Ovary (tissue), 10 donors: ENCODE measurements at places on chromosomes 1 and 21.
A peak's percentile ranks its signal among the peaks of the same experiment; 100 is the strongest.

GRCh38 chr1:9284061-9284460, 8.6 kb upstream of the SPSB1 start:
- no peak for DNase-seq

- no peak for DNase-seq
Measured at GRCh38 chr1:115199416-115200132, 110.3 kb upstream of the TSPAN2 start.

GRCh38 chr1:117093870-117094621, 27.5 kb downstream of the TRIM45 start:
- no peak for DNase-seq

GRCh38 chr1:197180252-197180878, 33.9 kb upstream of the ASPM start:
- DNase-seq: no peak

DNA sequence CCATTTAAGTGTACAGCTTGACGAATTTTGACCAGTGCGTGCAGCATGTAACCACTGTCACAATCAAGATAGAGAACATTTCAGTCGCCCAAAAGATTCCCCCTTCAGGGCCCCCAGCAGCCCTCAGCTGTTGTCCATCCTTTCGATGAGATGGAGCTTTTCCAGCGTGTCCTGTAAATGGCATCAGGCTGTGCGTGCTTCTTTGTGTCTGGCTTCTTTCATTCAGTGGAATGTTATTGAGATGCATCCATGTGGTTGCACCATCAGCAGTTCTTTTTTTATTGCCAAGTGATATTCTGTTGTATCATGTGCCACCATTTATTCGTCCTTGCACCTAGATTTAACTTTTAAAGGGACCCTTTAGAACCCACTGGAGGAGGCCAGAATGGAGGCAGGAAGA, 21.9 kb downstream of the UBE2Q1 start:
- no peak for DNase-seq

DNA sequence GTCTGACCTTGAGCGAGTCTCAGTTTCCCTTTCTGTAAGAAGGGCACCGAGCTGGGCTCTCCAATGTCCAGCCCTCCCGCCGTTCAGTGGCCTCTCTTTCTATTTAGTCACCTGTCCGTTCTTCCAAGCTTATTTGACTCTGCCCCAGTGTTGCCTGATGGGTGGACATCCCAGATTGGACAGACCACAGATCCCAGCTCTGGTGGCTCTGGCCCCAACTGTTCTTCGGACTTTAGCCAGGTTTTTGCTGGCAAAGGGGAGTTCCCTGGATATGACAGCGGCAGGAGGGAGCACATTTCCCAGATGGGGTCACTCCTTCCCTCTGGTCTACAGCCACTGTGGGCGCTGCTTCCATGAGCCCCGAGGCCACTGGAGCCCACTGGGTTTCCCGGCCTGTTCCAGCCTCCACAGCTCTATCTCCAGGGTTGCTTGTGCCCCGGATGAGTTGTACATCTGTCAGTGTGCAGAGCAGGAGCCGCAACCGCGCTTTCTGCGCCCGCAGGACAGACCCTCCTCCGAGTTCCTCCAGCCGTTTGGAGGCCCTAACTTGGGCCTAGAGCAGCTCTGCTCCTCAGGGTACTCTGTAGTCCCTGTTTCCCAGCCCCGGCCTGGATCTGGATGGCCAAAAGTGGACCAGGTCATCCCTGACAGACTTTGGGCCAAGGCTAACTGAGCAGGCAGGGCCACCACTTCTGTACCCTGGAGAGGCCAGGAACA, 3.8 kb downstream of the DMBX1 start:
- DNase-seq: no peak

- no peak for DNase-seq
Measured at GRCh38 chr1:110309767-110310166, 29.4 kb upstream of the RBM15 start.

GRCh38 chr1:166132496-166132895, 34.3 kb downstream of the FAM78B start:
- no peak for DNase-seq

GRCh38 chr1:3419415-3420204, 34.9 kb upstream of the ARHGEF16 start:
- no peak for DNase-seq

- no peak for DNase-seq
Measured at GRCh38 chr21:42799516-42799915, 79.8 kb downstream of the WDR4 start.

- DNase-seq: no peak
Measured at GRCh38 chr1:4915154-4915553, 260.7 kb downstream of the AJAP1 start.

GRCh38 chr1:68969441-68969840, 472.6 kb upstream of the DEPDC1 start:
- DNase-seq: no peak

- DNase-seq: no peak
Measured at GRCh38 chr1:168187177-168187576, 8.4 kb downstream of the TIPRL start.

GRCh38 chr1:169427081-169427641, at the start of gene CCDC181:
TSS of gene CCDC181 (minus strand) at chr1:169427474. CDS start at chr1:169424927, 2,547 bp downstream.
- DNase-seq: peak; percentile 74

- DNase-seq: no peak
Measured at GRCh38 chr1:5985250-5985649, 7.0 kb downstream of the NPHP4 start.

- no peak for DNase-seq
Measured at GRCh38 chr1:212205843-212206242, 79.4 kb upstream of the PPP2R5A start.

- DNase-seq: no peak
Measured at GRCh38 chr1:153470707-153471106, 10.3 kb upstream of the S100A7 start.

DNA sequence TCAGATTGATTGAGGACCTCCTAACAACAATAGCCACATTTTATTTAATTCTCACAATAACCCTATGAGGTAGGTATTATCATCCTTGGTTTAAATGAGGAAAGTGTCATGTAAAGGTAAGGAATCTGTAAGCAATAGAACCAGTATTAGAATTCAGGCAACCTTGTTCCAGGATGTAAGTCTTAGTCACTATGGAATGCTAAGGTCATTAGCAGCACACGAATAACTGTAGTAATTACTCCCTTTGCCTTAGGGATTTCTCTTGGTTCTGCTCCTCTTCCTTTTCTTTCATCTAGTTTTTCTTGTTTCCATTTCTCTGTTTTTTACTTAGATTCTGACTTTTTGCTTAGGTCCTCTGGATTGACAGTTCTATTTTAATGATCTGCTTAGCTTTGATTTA, 23.1 kb upstream of the ATP6V1G3 start:
- no peak for DNase-seq

GRCh38 chr1:181059435-181059834, 25.7 kb downstream of the MR1 start:
- DNase-seq: no peak

DNA sequence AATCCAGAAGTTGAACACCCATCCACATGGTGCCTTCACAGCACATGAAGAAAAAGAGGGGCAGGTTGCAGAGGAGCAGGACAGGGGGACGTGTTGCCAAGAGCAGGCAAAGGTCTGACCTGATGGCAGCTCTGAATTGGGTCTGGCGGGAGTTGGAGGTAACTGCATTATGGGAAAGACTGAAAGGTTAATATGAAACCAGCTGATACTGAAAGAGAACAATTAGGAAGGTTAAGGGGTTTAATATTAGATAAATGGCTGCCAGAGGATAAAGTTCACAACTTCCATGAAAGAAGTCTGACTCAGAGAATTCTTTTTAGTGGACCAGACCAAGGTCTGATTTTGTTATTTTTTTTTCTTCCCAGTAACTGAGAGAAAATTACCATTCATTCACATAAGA, 76.1 kb downstream of the CD58 start:
- DNase-seq: no peak

DNA sequence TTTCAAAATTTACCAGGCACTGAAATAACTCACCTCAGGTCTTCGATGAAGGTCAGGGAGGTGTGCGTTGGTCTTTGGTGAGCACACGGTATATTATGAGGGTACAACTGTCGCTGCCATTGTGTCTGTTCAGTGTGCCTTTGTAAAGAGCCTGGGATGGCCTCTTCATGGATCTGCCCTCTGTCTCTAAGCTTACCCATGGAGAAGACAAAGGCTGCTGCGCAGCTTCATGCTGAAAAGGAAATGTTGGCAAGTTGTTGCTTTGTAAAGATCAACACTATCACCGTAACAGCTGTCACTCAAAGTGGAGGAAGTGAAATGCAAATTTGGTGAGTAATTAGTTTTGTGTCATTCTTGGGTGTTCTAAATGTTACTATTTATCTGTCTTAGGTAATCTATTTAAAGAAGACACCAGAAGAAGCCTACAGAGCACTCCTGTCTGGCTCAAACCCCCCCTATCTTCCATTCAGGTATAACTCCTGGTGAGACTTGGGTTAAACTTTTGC, 71.6 kb downstream of the CDC14A start:
- no peak for DNase-seq

- no peak for DNase-seq
Measured at GRCh38 chr21:17779496-17779895, 39.7 kb downstream of the C21orf91 start.

DNA sequence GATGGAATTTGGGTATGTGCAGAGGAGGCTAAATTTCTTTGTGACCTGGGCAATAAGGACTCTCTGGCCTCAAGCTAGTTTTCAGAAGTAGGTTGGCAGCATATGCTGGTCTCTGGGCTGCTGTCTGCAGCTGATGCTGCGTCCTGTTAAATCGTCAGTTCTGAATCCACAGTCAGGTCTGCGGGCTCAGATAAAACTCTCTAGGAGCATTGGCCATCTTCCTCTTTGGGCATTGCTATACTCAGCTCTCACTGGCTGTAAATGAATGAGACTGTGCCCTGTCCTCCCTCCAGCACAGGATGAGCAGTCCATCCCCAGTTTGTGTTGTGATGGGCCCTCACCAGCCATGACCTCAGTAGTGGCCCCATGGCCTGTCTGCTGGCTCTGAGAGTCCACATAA, 272.6 kb downstream of the LRRC40 start:
- DNase-seq: no peak

- no peak for DNase-seq
Measured at GRCh38 chr1:66214901-66215300, 319.1 kb upstream of the SGIP1 start.

- peak; percentile 50 for DNase-seq
Measured at GRCh38 chr1:64917328-64917861, 49.0 kb downstream of the JAK1 start.

GRCh38 chr1:77484926-77485325, 197.5 kb downstream of the ZZZ3 start:
- no peak for DNase-seq

- DNase-seq: no peak
Measured at GRCh38 chr1:95653618-95654017, 419.6 kb downstream of the RWDD3 start.

- DNase-seq: no peak
Measured at GRCh38 chr1:225963735-225964530, 22.9 kb upstream of the LEFTY2 start.

DNA sequence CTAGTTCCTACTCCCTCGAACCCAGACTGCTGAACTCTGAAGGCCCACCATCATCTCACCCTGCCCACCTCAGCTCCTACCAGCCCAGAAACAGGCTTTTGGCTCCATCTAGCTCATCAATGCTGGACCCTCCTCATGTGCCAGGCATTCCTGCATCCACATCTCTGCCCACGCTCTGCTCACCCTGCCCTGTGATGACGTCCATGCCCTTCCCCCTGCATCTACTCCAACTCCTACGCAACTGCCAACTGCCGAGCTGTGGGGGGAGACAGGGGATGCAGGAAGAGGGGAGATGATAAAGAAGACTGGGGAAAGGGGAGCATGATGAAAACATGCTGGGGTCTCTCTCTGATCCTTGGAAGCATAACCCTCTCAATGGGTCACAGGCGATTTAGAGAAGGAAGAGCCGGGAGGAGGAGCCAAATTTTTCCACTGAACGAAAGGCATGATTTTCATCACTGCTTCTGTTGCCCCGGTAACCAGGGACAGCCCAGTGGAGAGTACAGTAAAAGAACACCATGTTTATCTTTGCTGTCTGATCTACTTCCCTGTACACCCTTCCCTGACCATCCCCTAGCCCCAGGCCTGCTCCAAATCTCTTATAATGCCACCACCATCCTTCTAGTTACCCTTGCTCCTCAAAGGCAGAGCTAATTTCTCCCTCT, 44.3 kb downstream of the CD34 start:
- DNase-seq: peak; percentile 51

GRCh38 chr21:42679319-42680057, 26.1 kb downstream of the PDE9A start:
- DNase-seq: no peak

- no peak for DNase-seq
Measured at GRCh38 chr1:101371259-101371658, 134.4 kb downstream of the S1PR1 start.

GRCh38 chr1:98205291-98206017, 284.6 kb upstream of the DPYD start:
- no peak for DNase-seq
